ENCODE measurements at places on chromosomes 12 and 14. TPM values are rescaled to one million over a fixed set of nuclear protein-coding genes. Genes with fewer than 3 reads are reported as not detected.

COCH gene
- 0.71 TPM for polyA plus RNA-seq

GRCh38 chr12:100061814-100062213, 77.1 kb upstream of the ANKS1B start:
- no peak for DNase-seq

ADAMTS20 gene
- polyA plus RNA-seq: not detected

DNA sequence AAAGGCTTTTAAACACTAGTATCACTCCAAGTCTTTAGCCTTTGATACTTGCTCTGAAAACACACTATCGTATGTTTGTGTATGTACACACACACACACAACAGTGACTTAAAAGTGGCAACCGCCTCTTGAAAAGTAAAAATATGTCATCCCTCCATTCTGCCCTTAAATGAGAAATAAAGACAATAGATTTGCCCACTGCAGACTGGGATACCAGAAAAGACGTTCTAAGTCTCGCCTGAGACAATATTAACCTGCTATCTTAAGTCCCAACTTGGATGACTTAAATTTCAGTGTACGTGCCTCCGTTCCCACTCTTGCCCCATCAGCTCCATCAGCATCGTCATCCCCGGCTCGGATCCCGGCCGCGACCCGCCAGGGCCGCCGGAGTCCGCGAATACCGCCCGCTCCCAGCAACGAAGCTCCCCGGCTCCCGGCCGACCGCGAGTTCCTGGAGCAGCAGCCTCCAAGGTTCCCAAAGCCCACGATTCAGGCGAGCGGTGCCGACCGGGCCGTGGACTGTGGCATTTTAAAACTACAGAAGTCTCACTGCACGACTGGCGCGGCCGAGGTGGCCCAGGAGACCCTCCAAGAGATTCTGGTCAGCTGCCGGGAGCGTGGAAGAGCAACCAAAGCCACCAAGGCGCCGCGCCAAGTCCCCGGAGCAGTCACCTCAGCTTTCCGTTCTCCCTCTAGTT, 2.8 kb upstream of the ARID2 start:
- no peak for DNase-seq

DNA sequence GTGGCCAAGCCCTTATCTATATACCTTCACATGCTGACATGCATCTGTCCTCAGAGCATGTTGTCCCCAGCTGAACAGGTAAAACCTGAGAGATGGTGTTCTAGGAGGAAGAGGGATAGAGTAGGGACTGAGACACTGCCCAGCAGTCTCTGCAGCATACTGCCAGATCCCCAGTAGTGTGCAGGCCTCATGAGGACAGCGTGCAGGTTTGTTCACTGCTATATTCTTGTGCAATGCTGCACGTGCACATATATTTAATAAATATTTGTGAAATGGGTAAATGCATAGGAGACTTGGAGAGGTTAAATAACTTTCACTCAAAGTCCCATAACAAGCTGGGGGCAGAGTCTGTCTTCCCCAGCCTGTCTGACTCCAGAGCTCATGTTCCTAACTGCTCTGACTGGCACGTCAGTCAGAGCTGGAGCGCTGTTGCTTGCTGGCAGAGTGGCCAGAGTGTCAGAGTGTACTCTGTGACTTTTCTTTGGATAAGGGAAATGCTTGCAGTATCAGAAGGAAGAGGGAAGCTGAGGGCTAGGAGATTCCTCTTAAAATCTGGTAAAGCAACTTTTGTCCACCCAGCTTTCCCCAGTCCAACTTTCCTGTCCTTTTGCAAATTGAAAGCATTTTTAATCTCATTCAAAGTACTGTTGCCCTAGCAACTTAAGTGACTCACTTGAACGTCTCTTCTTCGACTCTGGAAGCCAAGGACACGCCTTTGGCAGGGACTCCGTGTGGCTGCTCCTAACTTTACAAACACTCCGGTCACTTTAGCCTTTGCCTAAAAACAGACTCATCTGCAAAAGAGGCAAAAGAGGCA, 14.9 kb upstream of the POLR3B start:
- DNase-seq: peak; percentile 71

All from small intestine (tissue), 16 donors.